Naive thymus-derived CD4-positive, alpha-beta T cell (primary cell): ENCODE measurements at places on chromosomes 13 and 19.

- DNase-seq = no peak
Measured at GRCh38 chr19:7916955-7917266, 2.3 kb downstream of the TGFBR3L start.

DNA sequence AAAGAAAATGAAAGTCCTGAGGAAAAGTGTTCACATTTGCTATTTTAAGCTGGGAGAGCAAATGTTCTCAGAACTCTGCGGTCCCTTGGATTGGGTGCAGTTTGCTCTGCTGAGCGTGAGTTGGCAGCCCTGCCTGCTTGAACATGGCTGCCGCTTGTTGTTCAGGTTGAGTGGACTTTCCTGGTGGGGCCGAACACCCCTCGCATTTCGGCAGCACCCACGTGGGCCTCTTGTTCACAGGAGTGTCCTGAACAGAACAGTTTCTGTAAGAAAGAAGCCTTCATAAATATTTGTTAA, 10.8 kb upstream of the RNF113B start:
- no peak for DNase-seq

- DNase-seq = no peak
Measured at GRCh38 chr13:23680845-23681669, 110.8 kb downstream of the TNFRSF19 start.

DNA sequence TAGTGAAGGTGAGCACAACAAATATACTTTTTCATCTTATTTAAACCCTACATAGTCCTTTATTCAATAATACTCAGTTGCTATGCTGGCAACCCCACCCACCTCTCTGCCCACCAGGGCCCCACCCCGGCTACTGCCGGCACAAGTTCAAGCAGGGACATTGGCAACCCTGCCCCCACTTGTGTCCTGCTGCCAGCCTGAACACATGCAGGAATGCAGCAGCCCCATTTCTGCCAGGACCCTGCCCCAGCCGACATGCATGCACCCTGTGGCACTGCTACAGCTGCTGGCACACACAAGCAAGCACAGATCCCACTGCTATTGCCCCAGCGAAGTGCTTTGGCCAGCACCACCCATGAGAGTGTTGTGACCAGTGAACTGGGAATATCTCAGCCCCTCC, 289.8 kb downstream of the COG6 start:
- no peak for DNase-seq

- DNase-seq = no peak
Measured at GRCh38 chr13:74569251-74569650, 435.0 kb upstream of the KLF12 start.

DNA sequence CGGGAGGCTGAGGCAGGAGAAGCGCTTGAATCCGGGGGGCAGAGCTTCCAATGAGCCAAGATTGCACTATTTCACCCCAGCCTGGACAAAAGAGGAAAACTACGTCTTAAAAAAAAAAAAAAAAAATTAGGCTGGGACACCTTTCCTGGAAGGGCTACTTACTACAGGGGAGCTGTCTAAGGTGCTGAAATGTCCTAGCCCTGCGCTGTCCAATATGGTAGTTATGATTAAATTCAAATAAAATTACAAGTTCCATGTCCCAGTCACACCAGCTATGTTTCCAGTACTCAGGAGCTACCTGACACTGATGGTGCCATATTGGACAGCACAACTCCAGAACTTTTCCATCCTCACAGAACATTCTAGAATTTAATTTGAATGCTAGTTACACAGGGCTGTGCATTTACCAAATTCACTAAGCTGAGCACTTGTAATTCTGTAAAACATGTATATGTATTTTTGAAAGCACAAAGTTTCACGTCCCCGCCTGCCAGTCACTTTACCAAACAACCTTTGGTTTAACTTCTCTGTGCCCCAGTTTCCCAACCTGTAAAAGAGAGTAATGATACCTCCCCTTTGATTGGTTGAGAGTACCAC, 9.2 kb upstream of the ZSCAN22 start:
- DNase-seq = no peak

GRCh38 chr13:49388091-49388635, 55.7 kb downstream of the CAB39L start:
- no peak for DNase-seq

DNA sequence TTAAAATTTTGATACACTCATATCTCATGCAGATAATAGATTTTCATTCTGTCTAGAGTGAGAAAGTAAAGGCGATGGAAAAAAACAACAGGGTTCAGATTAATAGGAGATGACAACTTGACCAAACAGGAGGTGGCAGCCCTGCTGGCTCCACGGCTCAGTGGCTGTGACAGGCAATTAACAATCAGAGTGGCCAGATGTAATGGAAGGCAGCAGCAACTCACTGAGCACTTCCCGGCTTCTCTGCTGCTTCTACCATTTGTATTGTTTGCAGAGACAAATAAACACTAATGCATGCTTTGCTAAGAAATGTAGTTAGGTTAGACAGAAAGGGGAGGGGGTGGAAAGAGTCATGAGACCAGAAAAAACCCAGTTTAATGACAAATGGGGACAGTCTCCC, 473.0 kb upstream of the SLC10A2 start:
- no peak for DNase-seq

GRCh38 chr13:101416181-101417042, at the start of gene NALCN:
Gene NALCN (minus strand): TSS chr13:101416508. CDS start chr13:101399126, 17,382 bp downstream.
- no peak for DNase-seq
